A673 (cell line): ENCODE measurements at places on chromosomes 4 and X. TPM values are rescaled to one million over a fixed set of nuclear protein-coding genes. Genes with fewer than 3 reads are reported as not detected.

Gene TMEM192
- 9.9 and 13.6 TPM in 2 replicates for total RNA-seq

Gene FAM47A
- total RNA-seq, result not detected in 2 replicates

Gene MAGEA2B
- not detected in 2 replicates for total RNA-seq

Gene KANTR
- 15.1 and 15.4 TPM in 2 replicates for total RNA-seq

- peak; percentile 4 for DNase-seq
Observed at GRCh38 chrX:45986081-45986480, 559.1 kb downstream of the ZNF674 start.

DNA sequence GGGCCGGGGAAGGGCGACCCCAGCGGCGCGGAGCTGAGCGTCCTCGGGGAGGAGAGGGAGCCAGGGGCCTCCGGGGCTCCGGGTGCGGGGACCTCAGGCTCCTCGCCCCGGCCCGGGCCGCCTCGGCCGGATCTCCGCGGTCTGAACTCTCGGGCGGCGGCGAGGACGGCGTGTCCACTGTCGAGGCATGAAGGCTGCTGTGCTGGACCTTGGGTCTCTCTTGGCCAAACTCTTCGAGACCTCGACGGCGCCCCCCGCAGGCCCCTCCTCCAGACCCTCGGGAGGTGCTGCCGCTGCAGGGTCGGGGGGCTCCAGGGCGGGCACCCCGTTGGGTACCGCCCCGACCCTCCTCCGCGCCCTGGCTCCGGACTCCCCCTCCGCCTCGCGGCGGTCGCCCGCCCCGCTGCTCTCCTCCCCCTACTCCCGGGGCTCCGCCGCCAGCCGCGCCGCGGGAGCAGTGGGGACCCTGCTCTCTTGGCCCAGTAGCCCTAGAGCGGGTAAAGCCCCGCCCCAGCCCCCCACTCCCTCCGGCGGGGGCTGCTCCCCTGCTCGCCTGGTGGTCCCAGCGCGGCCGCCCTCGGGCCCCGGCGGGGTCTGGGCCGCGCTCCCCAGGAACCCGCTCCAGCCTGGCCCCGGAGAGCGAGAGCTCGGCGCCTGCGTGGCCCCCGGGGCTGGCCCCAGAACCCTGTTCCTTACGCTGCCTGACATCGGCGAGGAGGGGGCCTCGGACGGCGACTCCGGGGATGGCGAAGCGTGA lies 564 bp downstream of the FAM149A start:
- DNase-seq, result no peak

DNA sequence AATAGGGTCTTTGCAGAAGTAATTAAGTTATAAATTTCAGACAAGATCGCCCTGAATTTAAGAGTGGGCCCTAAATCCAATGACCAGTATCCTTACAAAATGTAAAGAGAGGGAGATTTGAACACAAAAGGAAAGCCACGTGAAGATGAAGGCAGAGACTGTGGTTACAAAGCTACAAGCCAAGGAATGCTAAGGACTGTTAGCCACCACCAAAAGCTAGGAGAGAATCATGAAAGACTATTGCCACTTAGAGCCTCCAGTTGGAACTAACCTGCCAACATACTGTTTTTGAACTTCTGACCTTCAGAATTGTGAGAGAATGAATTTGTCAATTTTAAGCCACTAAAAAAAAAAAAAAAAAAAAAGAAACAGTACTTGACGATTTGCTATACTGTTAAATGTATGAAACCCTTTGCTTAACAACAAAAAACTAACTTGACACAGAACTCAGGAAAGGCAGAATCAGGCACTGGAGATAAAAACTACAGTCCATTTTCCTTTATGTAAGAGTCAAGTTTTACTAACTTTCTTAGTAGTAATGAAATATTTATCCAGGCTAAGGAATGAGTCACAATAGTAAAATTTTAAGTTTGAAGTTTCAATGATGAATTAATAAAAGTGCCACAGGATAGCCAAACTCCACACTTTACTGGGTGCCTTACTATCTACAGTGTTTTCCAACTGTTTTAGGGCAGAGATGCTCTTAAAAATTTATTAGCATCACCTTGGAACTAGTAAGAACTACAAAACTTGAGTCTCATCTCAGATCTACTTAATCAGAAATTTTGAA lies 25.1 kb downstream of the DHX15 start:
- DNase-seq, result no peak

GRCh38 chr4:2685541-2685940 lies 70.6 kb downstream of the TNIP2 start:
- DNase-seq, result no peak

GRCh38 chr4:152663203-152664066 lies 16.4 kb downstream of the TMEM154 start:
- no peak for DNase-seq
